ENCODE measurements at places on chromosomes 13 and 19.

DNA sequence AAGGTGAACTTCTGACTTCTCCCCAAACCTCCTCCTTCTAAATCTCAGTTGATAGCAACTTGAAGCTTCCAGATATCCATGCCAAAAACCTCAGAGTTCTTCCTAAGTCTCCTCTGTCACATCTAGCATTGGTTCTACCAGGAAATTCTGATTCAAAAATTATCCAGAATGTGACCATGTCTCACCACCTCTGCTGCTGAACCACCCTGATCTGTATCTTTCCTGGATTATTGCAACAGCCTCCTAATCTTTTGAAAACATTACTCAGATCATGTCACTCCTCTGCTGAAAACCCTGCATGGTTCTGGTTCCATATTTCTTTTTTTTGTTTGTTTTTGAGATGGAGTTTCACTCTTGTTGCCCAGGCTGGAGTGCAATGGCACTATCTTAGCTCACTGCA, 78.7 kb upstream of the TNFSF11 start:
- DNase-seq = no peak

DNA sequence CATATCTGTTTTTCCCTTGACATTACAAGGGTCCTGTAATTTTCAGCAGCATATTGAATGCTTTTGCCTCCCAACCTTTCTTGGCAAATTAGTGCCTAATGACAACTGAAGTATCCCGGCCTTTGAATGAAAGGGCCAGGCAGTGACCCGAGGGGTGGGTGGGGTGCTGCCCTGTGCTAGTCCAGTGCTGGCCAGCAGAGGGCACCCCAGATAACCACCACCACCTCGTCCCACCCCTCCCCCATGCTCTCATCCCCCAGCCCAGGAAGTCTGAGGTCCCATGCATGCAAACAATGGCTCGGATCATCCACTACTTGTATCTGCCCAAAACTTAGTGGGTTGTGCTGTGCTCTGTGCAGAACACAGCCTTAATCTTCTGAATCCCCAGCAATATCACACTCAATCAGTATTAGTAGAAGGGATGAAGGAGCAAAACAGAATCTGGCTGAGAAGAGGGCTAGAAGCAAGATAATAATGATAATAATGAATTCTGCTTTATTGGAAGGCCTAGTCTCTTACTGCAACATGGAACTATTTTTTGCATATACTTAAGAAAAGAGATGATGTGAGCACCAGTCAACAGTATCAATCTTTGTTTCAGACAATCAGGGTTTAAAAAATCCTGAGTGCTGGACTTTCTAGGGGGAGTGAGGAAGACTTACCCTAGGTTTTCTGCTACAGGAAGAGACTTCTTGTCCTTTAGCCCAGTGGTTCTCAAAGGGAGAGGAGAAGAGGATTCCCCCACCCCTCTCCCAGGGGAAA, 3.8 kb downstream of the ATP12A start:
- DNase-seq = peak; percentile 85

DNA sequence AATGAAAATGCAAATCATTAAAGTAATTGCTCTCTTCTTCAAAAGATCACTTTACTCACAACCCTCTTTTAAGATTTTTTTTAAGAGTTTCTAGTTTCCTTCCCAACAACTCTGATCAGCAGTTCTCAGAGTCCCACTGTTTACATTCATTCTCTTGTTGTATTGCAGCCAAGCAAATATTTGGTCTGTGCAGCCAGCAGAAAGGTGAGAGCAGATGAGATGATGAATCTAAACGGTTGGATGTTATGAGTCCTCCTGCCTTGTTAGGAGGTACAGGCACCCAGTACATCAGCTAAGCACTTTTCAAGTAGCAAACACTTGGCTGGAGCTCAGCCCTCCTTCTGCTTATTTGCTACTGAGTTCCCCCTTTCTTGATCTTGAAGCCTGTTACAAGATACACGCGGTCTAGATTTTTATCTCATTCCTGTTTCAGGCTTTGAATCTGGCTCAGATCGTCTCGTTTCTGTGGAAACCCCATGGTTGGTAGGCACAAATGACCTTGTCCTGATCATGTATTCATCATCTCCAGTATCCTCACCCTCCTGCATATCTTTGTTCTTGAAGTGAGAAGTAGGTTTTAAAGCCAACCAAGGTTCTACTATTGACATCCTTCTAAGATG, 300.7 kb downstream of the DCT start:
- no peak for DNase-seq

DNA sequence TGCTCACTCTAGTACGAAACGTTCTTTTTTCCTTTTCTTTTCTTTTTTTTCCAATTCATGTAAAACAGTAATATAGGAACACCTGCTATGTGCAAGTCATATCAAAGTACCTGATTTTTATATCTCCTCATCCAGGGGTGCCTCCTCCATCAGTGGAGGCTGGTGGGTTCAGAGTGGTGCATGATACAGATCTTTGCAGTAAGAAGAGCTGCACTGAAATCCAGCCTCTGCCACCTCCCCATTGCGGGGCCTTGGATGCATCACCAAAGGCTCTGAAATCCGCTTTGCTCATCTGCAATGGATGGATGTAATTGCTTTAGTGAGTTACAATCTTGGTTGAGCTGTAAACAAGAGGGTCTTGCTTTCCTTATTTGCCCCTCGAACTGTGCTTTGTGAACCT, 38.3 kb downstream of the GPR12 start:
- DNase-seq = no peak

DNA sequence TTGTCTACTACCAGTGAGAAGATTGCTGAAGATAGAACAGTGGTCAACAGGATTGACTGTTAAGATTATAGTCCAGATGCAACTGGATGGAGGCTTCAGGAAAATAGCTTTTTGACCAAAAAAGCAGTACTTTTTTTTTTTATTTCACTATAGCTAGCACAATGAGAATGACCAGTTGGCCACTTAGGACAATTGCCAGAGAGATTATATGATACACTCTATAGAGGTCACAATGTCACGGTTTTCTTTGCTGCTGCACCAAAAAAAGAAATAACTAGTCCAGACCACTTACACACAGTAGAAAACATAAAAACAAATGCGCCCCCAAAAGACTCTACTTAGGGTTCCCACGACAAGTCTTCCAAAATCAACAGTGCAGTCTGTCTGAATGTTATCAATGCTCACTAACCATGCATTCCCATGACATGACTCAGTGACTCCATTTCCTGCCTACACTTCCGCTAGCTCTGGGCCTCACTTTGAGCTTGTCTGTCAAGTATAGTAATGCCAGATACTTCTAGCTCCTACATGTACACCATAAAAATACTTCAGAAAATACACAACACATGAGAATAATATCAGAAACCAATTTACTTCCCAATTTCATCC, 209.1 kb upstream of the STARD13 start:
- DNase-seq = no peak

DNA sequence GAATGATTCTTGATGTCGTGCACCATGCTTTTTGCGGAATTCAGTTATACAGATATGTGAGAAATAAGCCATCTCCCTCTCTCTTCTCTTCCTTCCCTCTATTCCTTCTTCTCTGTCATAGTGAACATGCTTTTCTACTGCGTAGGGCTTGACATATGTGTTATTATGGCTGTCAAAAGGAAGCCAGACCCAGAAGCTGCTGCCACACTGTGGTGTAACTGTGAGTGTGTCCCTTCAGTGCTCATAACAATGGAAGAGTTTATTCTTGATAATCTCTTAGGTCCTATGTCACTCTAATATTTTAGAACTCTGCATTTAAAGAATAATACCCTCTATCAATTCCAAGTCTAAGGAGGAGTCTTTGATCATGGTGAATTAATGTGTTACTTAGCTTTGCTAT, 208.9 kb upstream of the TMTC4 start:
- DNase-seq = no peak

DNA sequence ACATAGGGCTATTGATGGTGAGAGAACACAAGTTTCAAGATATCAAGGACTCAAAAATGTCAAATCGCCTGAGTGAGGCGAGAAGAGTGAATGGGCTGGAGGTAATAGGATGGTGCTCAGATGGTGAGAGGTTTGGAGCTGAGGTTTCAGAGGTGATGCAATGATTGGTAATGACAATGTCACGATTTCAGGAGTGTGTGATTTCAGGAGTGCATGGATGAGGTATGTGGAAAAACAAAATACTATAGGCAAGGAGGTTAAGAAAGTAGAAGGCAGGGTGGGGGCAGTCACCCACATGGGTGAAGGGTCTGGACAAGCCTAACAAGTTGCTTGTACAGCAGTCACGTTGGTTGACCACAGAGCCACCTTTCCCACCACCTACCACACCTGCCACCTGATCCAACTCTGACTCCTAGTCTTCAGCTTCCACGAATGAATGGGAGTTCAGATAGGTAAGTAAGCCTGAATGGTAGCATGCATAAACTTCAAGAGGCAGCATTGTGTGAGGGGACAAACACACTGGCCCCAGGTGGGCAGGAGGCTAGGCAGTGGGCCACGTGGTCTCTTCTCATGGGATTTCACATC, 71.5 kb downstream of the RUBCNL start:
- no peak for DNase-seq

- DNase-seq = no peak
These were observed 614 bp upstream of the PNMA8A start for GRCh38 chr19:46471811-46472543.

GRCh38 chr19:5228490-5228889, 112.1 kb downstream of the PTPRS start:
- DNase-seq = no peak

GRCh38 chr19:16821081-16821480, 8.1 kb upstream of the SIN3B start:
- DNase-seq = no peak

GRCh38 chr19:44799627-44800346, 9.1 kb upstream of the BCAM start:
- no peak for DNase-seq

DNA sequence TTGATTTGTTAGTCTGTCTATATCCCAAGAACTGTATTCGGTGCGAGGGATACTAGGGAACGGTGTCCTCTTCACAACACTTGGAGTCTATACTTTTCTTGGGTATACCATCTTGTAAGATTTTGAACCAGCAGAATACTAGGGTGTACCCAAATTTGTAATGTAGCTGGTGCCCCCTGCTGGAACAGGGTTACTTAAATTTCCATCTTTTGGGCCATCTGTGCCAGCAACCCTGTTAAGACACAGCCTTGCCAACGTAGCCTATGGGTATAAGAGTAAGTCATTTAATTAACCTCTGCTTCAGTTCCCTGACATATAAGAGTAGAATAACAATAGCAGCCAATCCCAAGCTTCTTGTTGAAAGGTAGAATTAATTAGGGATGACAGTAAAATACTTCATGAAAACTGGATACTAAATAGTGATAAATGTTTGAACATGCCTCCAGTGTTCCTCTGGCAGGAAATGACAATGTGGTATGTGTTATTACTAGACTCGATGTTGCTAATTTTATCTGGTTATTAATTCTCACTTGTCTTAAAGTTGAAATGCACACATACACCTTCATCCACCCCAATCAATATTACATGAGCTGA, 607.6 kb downstream of the FGF9 start:
- peak; percentile 83 for DNase-seq

DNA sequence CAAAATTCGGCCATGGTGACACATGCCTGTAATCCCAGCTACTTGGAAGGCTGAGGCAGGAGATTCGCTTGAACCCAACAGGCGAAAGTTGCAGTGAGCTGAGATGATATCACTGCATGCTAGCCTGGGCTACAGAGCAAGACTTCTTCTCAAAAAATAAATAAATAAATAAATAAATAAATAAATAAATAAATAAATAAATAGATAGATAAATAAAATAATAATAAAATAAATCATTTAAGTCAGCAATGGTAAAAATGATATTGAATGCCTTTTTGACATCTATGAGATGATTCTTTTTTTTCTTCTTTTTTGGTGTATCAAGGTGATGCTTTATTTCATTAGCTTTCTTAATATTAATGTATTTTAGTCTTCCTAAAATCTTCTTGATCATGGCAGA, 221.7 kb upstream of the RXFP2 start:
- no peak for DNase-seq

- DNase-seq = no peak
These were observed 34.0 kb downstream of the DPF1 start for GRCh38 chr19:38190061-38190460.

DNA sequence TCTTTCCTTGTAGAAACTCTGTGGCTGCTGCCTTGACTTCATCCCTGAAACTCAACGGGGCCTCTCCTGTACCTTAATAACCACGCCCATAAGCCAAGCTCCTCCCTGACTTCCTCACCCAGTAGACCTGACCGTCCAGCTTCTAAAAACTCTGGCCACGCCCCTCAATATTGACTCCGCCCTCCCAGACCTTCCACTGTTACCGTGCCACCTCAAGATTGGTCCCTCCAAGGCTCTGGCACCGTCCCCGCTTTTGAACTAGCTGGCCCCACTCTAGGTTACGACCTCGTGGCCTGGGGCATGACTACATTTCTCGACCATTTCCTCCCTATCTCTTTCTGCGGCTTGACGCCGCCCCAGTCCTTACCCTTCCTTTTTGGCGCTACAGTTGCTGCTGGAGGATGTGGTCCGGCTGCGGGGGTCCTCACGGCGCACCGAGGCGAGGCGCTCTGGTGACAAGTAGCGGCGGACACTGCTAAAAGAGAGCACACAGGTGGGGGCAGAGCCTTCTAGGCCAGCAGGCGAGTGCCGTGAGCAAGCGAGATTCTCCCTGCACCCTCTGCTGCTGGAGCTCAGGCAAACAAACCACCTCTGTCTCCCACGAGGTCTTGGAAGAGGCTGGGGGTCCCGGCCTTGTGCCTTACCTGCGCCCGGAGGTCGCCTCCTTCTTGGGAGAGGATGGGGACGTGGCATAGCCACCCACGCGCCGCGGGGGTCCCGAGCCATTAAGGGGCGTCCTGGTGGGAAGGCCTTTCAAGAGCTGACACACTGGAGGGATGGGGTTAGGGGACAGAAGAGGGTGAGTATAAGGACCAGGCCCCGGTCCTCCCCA, 2.3 kb upstream of the EML2 start:
- peak; percentile 90 for DNase-seq

GRCh38 chr13:102580552-102581169, 16.1 kb upstream of the TPP2 start:
- no peak for DNase-seq

DNA sequence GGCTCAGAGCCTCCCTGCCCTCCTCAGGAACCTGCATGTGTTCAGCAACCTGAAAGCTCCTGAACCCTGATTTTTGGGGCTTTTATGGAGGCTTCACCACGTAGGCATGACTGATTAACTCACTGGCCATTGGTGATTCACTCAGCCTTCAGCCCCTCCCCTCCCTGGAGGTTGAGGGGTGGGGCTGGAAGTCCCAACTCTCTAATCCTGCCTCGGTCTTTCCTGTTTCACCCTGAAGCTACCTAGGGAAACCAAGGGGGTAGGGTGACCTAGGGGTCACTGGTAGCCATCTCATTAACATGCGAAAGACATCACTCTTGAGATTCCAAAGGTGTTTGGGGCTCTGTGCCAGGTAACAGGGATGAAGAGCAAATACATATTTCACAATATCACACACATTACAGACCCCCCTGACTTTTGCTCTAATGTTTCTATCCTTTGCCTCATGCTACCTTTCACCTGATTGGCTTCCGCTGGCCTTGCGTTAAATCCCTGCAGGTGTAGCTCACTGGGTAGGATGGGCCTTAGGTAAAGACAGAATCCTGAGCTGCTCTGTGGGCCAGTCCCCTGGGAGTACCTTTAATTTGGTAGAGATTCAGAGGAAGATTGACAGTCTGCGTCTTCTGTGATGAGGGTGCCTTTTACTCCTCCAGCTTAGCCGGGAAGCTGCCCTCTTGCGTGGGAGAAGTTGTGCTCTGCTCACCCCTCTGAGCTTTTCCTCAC, 260.6 kb downstream of the ATP8A2 start:
- DNase-seq = no peak
